ENCODE measurements at places on chromosomes 6 and 20.
A peak's percentile ranks its signal among the peaks of the same experiment; 100 is the strongest.

DNA sequence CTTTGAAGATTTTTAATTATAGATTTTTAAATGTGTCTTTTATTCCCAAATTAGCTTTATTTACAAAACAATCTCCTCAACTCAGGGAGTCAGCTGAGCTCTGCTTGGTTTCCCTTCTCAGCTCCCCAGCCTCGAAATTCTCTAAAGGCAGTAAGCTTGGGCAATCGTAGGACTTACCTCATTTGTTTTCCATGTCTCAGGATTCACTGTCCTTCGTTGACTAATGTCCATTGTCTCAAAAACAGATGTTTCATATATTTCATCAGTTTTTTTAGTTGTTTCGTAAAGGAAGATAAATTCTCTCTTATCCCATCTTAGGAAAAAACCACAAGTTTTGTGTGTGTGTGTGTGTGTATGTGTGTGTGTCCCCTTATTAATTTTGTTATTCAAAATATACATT, 102.2 kb upstream of the ADGRF1 start:
- no peak for DNase-seq

GRCh38 chr6:134821928-134822864, 127.7 kb downstream of the ALDH8A1 start:
- no peak for DNase-seq

- no peak for DNase-seq
Observed at GRCh38 chr6:131197716-131198115, 62.4 kb downstream of the AKAP7 start.

DNA sequence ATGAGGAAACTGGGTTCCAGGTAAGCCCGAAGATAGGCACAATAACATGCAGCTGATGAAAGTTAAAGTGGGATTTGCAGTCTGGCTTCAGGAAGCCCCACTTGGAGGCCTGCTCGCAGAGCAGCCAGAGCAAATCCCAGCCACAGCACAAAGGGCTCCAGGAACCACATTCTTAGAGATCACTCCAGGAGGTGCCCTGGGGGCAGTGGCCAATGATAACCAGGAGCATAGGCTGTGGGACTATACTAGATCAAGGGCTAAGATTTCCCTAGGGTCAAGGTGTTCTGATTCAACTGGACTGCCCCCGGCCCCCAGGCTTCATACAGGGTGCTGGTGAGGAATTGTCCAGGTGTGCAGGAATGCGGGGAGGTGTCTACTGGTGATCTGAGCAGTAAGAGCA, 133.9 kb upstream of the PTPRT start:
- no peak for DNase-seq

DNA sequence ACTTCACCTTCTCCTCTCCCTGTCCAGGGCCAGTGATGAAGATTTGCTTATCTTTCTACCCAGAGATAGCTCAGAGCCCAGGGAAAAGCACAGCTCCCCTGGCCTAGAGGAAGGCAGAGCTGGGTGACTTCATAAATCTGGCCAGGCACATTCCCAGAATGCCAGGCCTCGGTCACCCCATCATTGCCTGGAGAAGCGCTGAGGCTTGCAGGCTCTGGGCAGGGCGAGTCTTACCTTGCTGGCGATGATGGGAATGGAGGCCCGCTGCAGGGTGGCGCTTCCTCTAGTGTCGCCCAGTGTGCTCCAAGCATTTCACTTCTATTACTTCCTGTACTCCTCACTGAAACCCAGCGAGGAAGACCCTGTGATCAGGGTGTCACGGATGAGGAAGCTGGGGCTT, 60.1 kb downstream of the DAAM2 start:
- no peak for DNase-seq

DNA sequence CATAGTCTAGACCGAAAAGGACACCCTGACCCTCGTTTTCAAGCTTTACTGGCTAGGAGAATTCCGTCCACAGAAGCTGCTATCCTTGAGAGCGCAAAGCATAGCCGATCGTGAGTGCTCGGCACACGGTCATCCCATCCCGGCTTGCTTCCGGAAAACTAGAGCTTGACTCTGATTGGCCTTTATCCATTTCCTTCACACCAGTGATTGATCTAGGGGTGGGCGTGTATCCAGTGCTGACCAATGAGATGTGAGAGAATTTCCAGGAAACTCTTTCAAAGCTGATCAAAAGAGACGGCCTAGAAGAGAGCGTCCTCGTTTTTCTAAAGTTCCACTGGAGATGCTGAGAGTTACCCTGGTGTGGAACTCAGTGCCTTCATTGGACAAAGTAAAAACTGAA, 41.0 kb upstream of the NFATC2 start:
- DNase-seq, result no peak

DNA sequence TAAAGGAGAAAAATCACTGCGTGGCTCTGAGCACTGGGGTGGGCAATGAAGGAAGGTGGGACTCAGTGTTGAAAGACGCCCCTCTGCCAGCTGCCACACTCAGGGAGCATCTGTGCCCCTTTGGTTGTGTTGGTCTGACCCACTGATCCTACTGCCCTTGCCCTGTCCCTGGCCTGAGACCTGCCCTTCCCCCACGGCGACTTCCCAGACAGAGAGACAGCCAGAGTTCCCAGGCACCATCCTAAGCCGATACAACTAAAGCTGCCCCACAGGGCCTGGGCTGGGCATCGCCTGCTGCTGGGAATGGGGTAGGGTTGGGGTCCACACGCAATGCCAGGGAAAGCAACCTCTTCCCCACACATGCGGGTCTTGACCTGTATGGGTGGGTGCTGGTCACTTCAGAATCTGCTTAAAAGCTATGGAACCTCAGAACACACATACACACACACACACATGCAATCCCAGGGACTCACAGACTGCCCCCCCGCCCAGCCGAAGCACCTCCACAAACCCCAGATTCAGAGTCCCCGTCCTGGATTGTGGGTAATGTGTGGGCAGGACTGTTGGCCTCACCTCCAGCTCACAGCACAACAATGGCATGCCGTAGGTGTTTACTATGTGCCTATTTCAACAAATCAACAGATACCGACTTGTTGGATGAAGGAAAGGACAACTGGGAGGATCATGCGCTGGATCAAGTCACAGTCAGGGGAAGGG, 10.9 kb upstream of the SPDEF start:
- no peak for DNase-seq

- no peak for DNase-seq
Observed at GRCh38 chr6:155882527-155883333, 427.1 kb upstream of the NOX3 start.

GRCh38 chr6:16404456-16404855, 166.1 kb downstream of the GMPR start:
- DNase-seq, result no peak

DNA sequence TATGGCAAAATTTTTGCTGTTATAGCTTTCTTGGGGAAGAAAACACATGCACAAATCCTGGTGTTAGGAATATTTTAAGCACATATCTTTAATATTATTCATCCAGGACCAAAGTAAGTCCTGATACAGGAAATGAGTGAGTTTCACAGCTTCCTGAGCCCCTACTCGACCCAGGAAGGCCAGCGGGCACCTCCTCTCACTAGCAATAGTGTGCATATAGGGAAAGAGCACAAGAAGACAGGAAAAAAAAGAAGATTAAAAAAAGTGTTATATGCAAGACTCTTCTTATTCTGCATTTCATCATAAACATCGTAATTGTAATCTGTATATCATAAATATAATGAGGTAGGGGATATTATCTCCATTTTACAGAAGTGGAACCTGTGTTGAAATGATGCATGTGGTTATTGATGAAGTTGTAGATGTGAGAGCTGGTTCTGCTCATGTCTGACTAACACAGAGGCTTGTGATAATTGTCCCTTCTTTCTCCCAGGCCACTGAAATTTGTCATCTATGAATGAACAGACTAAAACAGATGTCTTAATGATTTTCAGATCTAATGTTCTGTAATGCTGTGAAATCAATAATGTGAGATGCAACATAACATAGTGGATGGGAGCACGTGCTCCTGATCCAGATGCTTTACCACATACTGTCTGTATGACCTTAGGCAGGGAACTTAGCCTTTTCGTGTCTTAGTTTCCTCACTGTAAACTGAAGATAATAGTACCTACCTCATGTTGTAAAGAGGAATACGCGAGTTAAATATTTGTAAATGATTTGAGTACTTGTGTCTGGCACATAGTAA, 101.2 kb downstream of the MYO6 start:
- no peak for DNase-seq

- no peak for DNase-seq
Observed at GRCh38 chr20:14126856-14127255, 131.5 kb downstream of the MACROD2 start.

DNA sequence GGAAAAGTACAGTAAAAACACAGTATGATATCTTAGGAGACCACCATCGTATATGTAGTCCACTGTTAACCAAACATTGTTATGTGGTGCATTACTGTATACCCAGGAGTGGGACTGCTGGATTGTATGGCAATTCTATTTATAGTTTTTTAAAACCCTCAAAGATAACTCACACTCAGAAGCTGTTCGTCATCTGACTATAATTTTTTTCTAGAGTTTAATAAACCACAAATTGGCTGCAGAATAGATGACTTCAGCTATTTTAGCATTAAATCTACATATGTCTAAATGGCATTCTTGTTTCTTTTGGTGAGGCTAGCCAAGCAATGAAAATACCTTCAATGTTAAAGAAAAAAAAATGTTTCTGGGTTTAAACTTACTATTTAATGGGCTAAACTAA, 134.2 kb upstream of the BMP5 start:
- DNase-seq, result no peak

DNA sequence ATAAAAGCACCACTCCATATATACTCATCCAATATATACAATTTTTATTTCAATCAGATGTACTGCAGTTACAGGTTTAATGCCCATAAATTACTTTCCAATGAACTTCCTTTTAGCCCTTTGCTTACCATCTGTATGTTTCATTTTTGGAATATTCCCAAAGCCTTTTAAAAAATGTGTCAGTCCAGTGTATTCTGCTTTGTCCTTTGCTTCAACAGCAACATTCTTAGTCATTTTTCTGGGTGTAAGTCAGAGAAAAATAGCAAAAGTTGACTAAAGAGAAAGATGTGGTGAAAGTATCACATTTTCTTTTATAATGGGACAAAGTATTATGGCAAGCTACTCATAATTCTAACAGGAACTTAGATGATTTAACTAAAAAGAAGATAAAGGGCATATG, 15.2 kb downstream of the DSE start:
- no peak for DNase-seq

DNA sequence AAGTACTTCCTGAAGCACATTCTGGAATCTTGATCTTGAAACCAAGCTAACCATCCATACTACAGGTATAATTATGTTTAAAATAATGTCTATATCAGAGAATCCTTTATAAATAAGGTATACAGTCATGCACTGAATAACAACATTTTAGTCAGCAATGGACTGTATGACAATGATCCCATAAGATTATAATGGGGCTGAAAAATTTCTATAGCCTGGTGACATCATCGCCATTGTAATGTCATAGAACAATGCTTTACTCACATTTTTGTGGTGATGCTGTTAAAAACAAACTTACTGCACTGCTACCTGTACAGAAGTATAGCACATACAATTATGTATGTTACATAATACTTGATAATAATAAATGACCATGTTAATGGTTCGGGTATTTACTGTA, 31.8 kb downstream of the RNF146 start:
- DNase-seq, result no peak

GRCh38 chr6:117265410-117266256, at the start of gene VGLL2:
VGLL2 (plus strand) TSS chr6:117265558; CDS start chr6:117265764, 206 bp downstream.
- DNase-seq, result peak; percentile 78

DNA sequence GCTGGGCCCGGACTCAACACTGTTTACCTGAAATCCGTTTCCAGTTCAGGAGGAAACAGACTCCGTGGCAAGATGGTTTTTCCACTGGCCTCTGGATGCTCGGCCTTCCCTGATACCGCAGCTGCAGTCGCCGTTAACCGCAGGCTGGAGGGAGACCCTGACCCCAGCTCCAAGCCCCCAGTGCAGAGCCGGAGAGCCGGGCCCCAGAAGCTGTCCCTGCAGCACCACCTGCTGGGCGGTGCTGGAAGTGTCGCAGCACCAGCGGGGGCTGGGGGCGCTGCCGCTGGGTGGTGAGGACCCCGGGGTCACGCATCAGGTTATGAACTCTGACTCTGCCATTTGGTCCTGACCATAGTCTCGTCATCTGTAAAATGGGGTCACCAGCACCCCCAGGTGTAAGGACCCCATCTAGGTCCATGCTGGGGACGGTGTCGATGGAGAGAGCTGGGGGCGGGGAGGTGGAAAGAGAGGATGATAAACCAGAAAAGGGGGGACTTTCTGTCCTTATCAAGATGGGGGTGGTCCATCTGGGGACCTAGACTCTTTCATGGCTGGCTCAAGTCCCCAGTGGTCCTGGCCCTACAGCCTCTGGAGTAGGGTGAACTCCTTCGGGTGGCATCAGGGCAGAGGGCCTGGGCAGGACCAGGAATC, 20.8 kb upstream of the CHRNA4 start:
- peak; percentile 85 for DNase-seq

GRCh38 chr20:4853757-4854560, 132.2 kb downstream of the PRND start:
- no peak for DNase-seq

- no peak for DNase-seq
Observed at GRCh38 chr6:53330137-53330536, 18.6 kb downstream of the ELOVL5 start.

DNA sequence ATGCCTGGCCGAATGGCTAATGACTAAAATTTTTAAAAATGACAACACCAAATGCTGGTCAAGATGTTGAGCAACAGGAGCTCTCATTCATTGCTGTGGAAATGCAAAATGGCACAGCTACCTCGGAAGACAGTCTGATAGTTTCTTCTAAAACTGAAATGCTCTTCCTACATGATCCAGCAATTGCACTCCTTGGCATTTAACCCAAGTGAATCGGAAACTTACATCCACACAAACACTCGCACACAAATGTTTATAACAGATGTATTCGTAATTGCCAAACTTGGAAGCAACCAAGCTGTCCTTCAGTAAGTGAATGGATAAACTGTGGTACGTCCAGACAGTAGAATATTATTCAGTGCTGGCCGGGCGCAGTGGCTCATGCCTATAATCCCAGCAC, 56.4 kb upstream of the NCOA3 start:
- DNase-seq, result no peak

GRCh38 chr20:48411919-48412522, 415.8 kb downstream of the PREX1 start:
- no peak for DNase-seq

DNA sequence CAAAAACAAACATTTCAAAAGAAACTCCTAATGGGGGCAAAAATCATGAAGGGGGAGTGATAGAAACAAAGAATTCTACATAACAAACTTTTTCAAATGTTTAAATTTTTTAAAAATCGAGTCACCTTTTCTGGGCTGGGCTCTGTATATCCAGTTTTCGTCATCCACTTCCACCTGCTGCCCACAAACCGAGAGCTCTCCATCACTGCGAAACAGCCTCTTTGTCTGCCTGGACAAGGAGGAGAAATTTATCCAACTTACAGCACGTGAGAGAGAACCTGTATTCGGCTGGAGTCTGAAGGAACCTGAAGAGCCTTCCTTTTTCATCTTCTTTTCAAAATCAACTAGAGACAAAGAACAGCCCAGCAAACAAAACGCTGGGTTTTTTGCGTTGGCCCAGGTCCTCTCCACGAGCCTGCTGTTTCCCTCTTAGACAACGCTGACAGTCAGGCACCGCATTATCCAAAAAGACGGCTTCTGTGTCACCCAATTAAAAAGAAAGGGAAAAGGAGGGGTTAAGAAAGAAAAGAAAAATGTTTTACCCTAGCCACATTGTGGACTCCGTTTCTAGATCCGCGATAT, 72.4 kb upstream of the NHSL1 start:
- DNase-seq, result no peak

Data from nephron progenitor cell (in vitro differentiated cells).